ENCODE measurements at places on chromosomes 4 and X.

DNA sequence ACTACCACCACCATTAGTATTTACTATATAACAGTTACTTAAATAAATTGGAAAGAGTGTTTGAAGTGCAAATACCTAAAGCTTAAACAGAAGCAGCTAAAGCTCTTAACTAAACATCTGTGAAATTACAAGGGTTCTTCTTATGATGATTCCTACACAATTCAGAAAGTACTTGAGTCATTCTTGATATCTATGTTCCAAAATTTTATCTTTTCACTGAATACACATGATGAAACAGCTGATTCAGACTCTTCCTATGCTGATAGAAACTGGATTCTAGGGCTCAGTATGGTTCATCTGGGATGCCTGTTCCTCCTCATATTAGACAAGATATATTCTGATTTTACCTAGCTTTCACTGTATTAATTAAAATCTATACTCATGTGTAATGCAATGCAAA lies 13.6 kb downstream of the EREG start:
- no peak for DNase-seq

DNA sequence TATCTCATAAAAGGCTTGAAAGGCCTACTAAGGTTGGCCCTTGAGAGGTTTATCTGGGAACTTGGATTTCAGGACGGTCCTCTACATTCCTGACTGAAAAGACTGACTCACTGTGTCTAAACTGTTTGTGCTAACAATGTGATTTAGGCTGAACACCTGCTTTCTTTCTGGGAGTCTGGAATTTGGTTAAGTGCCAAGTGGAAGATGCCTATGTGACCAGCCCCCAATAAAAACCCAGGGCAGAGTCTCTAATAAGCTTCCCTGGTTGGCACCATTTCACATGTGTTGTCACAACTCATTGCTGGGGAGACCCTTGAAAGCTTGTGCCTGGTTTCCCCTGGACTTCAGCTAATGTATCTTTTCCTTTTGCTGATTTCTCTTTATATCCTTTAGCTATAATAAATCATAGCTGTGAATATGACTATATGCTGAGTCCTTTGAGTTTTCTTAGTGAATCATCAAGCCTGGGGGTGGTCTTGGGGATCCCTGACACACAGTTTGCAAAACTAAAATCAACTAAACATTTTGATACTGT lies 55.1 kb downstream of the GPR82 start:
- DNase-seq = peak; percentile 9

- no peak for DNase-seq
These were observed 56.4 kb downstream of the UBE2K start for GRCh38 chr4:39754309-39754708.

GRCh38 chrX:109782994-109783700 lies 50.1 kb upstream of the ACSL4 start:
- no peak for DNase-seq

DNA sequence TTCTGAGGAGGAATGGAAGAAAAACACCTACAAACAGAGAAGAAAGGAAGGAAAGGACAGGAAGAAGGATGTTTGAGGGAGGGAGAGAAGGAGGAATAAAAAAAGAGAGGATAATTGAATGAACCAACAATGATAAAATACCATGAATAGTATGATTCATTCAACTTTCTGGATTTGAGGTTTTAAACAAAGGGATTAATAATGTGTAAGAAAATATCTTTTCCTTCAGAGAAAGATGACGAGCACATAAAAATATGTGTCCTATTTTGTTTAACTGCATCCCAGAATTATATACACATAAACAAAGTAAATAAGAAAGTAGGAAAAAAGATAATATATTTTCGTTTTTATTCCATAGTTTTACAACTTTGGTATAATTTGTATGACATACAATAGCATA lies 1380.4 kb downstream of the STIM2 start:
- no peak for DNase-seq

GRCh38 chr4:38082021-38082420 lies 121.8 kb downstream of the PTTG2 start:
- DNase-seq = no peak

DNA sequence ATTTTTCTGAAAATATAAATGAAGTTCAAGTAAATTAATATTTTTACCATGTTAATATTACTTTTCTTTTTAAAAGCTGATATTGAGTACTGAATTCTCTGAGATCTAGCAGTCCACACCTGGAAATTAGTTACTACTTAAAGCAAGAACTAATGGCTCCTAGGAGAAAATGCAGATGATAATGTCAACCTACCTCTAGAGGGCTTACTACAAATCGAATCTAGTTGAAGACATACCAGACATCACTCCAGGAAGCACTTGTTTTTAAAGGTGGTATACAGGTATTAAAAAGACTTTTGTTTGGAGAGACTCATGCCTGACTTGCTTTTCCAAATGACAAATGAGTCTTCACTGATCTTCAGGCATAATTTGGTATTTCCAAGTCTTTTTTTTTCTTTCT lies 516.4 kb upstream of the BOD1L1 start:
- no peak for DNase-seq

DNA sequence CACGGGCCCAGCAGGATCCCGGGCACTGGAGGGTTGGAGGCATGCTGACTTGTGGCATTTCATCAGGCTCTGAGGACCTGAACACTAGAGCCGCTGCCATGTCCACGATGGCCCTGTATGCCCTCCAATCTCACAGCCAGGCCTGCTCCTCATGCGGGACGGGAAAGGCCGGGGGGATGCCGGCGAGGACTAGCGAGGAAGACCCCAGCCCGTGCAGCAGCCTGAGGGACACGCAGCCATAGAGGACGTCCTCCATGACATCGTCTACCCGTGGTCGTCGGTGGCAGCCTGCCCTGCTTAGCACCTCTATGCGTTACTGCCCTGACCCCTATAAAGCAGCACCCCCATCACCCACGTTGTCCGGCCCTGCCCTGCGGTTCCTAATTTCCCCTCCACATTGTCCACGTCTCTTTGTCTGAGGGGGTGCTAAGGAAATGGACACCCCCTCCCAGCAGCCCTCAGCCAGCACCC lies 32.6 kb downstream of the HMX1 start:
- DNase-seq = no peak

- no peak for DNase-seq
These were observed 344.4 kb downstream of the RAPGEF2 start for GRCh38 chr4:159447296-159447695.

DNA sequence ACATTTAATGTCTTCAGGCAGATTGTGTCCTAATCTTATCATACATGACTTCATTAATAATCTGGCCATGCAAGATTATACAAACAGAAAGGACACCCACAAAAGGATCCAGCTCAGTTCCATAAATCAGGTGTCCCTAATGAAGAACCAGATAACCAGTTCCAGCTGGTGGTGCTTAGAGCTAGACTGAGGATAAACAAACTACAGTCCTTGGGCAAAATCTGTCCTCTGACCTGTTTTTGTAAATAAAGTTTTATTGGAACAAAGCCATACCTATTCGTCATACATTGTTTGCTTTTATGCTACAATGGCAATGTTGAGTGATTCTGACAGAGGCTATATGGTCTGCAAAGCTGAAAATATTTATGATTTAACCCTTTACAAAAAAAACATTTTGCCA lies 199.5 kb downstream of the MID1IP1 start:
- DNase-seq = no peak

GRCh38 chrX:80812176-80812575 lies 2.5 kb upstream of the BRWD3 start:
- no peak for DNase-seq

DNA sequence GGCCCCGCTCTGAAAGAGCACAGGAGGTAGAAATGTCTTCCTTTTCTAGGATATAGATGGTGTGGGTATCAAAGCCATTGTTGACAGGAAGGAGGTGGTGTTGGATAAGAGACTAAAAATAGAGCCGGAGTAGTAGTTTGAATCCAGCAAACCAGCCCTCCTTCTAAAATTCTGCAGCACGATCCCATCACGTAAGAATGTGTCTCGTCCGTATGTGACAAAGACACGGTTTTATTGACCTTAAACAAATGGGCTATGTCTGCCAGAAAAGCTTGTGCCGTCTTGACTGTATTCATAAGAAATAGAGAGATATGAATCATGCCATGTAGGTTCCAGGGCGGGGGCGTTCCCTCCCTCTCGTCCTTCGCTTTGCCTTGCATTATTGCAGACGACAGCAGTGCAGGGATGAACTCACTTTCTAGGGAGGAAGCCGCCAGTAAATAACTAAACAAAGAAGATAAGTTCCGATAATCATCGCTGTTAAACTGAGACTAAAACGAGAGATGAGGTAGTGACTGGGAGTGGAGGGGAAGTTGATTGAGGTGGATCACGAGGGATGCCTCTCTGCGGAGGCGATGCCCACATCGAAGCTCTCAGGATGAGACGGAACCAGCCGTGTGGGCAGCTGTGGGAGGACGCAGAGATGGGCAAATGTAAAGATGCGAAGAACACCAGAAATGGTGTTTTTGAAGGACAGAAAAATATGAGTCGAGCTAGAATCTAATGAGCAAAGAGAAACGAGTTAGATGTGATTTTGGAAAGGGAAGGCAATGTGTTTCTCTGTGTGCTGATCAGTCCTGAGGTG lies 3.4 kb downstream of the TENM3 start:
- DNase-seq = no peak

DNA sequence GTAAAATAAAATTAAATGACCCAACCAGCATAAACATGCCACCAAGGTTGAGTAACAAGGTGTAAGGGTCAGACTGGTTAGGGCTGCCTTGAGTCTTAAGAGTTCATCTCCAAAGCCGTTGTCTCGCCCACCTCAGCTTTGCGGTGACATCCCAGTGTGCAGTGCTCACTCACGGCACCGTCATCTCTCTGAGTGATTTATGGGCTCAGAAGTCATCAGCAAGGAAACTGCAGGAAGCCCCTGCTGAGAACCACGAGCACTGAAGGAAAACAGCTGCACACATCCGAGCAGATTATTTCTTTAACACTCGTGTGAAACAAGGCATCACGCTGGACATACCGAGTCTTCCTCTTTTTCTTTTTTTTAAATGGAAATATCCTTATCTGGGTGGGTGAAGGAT lies 411.1 kb downstream of the TRIML1 start:
- no peak for DNase-seq

DNA sequence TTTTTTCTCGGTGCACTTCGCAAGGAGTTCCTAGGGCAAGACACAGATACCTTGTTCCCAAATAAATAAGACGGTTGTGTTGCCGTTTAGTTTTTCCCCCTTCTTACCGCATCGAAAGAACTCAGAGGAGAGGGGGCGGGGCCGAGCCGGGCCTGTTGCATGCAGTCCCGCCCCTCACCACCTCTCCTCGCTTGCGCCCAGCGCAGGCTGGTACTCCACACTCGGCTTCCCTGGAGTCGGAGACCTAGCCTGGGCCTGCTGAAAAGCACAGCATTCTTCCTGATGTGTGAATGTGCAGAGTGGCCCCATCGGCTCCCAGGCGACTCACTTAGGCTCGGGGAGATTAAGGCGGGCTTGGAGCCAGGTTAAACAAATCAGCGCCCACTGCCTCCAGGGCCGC lies 26.1 kb upstream of the VMA21 start:
- no peak for DNase-seq

- no peak for DNase-seq
These were observed 90.4 kb upstream of the RASGEF1B start for GRCh38 chr4:81562093-81562492.

- no peak for DNase-seq
These were observed 25.9 kb upstream of the FAM241A start for GRCh38 chr4:112119353-112119783.

- DNase-seq = no peak
These were observed 106.5 kb downstream of the FAM193A start for GRCh38 chr4:2642968-2643367.

GRCh38 chrX:55135171-55135570 lies 46.4 kb downstream of the PAGE2 start:
- no peak for DNase-seq

DNA sequence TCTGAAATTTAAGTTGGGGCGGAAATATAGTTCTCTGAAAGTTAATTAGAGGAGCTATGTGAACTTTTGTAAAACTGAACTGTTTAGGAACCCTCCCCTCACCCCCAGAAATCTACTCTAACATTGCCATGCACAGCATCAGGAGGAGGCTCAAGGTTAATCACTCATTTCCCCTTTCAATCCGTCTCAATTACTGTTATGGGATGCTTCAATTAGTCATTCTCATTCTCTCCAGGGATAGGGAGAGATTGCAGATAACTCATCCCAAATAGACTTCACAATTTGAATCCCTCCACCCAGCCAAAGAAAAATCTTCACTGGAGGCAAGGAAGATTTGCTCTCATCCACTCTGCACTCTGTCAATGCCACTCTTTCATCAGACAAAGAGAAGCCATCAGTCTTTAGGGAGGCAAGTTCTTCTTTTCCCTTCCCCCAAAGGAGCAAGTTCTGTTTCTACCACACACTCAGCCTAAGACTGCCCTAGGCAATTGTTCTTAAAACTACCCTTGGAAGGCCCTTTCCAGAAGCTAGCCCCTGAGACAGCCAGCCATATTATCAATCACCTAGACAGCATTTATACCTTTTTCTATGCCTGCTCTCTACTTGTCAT lies 140.4 kb downstream of the SLC10A7 start:
- no peak for DNase-seq

GRCh38 chrX:45794995-45795337 lies 594.3 kb upstream of the DIPK2B start:
- no peak for DNase-seq

- no peak for DNase-seq
These were observed 51.4 kb downstream of the ABLIM2 start for GRCh38 chr4:8107146-8107657.

DNA sequence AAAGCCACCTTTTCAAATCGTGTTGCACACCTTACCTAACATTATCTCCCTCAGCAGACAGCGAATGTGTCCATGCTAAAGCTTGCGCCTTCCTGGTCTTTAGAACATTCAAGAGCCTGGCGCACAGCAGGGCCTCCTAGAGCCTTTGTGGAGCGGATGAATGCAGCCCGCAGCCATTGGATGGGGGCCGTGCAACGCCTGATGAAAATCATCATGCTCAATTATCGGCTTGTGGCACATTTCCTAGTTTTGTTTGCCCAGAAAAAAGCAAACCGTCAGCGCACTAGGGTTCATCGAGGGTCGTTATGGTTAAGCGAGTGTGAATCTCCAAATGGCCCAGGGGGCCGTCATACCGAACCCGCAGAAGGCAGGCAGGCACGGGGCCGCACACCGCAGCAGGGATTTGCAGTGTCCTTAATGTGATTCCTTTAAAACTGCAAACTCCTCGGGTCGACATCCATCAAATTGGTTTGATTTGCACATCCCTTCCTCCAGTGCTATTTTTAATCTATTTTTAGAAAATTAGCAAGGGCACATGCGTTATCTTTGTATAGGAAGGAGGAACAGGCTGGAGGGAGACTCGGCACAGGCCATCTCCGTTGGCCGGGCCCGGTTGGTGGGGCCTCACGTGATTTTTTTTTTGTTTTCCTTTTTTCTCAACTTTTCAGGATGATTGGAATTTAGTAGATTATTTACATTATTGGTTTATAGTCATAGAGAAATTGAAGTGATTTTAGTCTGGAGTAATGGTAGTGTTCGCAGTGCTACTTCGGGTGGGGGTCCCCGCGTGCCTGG lies 53.1 kb downstream of the ABLIM2 start:
- no peak for DNase-seq

- no peak for DNase-seq
These were observed 32.0 kb downstream of the STIM2 start for GRCh38 chr4:26892480-26893150.

DNA sequence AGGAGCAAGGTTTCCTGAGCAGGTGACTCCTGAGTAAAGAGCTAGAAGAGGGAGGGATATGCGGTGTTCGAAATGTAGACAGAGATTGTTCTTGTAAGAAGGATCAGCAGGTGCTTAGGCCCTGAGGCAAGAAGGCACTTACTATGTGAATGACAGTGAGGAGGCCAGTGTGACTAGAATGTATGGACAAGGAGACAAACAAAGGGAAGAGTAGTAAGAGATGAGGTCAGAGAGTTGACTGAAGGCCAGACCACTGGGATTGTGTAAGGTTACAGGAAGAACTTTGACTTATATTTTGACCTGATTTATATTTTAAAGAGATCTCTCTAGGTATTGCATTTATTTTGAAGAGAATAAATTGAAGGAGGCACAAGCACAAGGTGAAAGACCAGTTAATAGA lies 118.4 kb upstream of the ENPEP start:
- DNase-seq = no peak
